Urinary bladder (tissue), 4 donors: ENCODE measurements at places on chromosomes 7 and 10.

DNA sequence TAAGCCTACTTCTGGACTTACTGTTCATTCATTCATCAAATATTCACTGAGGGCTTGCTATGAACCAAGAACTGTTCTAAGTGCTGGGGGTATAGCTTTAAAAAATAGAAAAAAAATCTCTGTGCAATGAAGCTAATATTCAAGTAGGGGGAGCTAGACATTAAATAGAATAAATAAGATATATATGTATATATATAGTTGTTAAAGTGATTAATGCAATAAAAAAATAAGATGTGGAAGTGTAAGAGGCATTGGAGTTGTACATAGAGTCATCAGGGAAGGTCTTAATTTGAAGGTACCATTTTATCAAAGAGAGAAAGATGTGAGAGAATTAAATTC lies 181.2 kb upstream of the AGR3 start:
- DNase-seq = no peak

DNA sequence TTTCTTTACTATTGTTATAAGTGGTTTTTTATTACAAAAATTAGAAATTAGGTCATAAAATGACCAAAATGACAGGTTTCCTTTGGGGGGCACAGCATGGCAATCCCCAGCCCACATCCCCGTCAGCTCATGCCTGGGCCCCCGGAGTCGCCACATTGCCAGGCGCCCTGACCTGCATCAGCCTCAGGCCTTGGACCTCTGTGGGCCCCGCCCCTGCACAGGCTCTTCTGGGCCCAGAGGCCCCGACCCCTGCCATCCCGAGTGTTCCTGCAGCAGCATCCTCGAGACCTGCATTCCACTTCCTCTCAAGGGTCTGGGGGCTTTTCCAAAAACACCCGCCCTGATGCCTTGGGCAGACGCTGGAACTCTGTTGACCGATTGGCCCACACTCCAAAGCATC lies 391.1 kb upstream of the MGMT start:
- DNase-seq = no peak

DNA sequence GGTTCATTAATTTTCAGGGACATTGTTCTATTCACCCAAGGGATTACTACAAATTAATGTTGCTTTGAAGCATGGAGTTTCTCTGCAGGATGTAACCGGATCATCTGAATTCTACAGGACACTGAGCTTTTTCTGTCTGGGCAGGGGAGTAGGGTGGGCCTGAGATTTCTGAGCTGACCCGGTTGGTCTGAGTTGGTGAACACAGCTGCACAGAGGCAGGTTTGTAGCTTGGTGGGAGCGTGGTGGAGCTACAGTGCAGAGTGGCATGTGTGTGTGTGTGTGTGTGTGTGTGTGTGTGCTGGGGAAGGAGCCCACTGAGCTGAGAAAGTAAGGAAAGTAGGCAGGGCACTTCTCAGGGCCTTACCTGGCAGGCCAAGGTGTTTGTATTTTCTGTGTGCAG lies 62.6 kb downstream of the SH2D4B start:
- no peak for DNase-seq

DNA sequence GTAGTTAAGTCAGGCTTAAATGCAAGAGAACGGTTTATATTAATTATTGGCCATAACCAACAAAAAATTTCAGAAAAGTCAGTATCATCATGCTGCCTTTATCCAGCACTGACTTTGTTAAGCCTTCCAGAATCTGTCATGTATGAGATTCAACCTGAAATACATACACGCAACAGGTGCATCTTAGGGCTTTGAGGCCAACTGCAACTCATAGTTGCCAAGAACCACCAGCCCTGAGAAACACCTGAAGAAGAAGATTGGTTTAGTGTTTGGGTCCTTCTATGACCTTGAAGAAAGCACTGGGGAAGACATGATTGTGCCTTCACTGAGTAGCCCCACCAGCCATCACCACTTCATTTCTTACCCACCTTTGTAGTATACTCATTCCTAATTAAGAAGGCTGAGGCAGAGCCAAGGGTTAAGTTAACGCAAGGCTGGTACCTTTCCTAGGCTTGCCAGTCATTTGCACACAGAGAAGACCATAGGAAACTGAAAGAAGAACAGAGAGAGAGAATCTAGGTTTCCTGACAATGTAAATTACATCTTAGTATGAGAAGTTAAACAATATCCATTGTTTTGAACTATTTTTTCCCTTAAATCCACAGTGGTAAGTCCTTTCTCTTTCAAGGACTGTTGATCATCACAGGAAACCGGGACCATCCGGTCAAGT lies 200.1 kb upstream of the PRKCQ start:
- no peak for DNase-seq

- DNase-seq = no peak
Observed at GRCh38 chr7:115654384-115655214, 376.0 kb downstream of the TFEC start.

GRCh38 chr7:32222251-32222900 lies 152.2 kb upstream of the PDE1C start:
- no peak for DNase-seq

GRCh38 chr10:114516356-114516755 lies 112.1 kb upstream of the AFAP1L2 start:
- no peak for DNase-seq

DNA sequence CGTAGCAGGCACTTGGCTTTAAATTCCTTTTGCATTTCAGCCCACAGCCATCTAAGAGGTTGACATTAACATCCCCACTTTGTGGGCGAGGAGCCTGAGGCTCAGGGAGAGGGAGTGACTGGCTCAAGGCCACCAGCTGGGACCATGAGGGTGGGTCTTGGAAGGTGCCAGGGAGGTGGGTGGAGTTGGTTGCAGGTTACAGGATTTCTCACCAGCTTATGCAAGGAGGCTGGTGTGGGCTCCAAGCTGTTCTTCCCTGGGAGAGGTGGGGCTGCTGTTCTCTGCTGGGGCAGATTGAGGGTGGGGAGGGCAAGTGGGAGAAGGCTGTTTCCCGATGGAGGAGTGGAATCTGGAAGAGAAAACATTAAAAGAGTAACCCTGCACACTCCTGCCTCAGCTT lies 14.1 kb upstream of the C10orf95 start:
- DNase-seq = no peak

- no peak for DNase-seq
Observed at GRCh38 chr10:72251635-72252034, 22.1 kb upstream of the DDIT4 start.

DNA sequence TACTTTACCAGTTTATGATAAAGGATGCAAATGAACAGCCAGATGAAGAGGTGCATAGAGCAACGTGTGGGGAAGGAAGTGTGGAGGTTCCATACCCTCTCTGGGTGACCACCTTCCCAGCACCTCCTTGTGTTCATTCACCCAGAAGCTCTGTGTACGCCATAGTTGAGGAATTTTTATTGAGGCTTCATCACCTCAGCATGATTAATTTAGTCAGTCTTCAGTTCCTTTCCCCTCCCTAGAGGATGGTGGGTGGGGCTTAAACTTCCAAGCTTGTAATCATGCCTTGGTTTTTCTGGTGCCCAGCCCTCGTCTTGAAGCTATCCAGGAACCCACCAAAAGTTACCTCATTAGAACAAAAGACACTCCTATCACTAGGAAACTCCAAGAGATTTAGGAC lies 162.7 kb downstream of the PLCE1 start:
- no peak for DNase-seq

DNA sequence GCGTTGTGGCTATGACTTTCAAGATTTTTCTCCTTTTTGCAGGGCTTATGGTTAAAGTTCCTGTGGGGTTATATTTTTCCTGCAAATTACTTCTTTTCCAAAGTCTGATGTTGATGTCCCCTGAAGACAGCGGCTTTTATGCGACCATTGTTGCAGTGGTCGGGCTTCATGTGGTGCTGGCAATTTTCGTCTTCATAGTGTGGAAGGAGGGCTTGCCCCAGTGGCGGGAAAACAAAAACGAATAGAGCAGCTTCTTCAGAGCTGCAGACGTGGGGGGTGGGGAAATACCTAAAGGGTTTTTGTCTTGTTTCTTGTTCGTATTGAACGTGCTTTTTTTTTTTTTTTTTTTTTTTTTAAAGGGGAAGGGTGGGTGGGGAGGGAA lies 53.8 kb downstream of the MCMBP start:
- no peak for DNase-seq

DNA sequence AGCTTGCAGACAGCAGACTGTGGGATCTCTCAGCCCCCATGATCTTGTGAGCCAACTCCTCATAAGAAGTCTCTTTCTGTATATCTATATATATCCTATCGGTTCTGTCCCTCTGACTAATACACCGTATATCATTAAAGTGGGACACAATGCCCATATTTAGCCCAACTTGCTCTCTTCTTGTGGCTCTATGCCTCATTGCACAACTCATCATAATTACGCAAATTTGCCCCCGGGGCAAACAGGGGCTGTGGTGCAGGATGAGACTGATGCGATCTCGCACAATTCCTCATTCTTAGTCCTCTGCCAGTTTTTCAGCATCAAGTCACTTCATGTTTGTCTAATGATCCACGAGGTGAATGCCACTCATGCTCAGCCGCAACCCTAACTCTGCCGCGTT lies 183.2 kb downstream of the PRPF18 start:
- DNase-seq = no peak

GRCh38 chr7:38535073-38535472 lies 96.1 kb downstream of the AMPH start:
- no peak for DNase-seq

- no peak for DNase-seq
Observed at GRCh38 chr10:122207596-122207995, 63.5 kb upstream of the BTBD16 start.

DNA sequence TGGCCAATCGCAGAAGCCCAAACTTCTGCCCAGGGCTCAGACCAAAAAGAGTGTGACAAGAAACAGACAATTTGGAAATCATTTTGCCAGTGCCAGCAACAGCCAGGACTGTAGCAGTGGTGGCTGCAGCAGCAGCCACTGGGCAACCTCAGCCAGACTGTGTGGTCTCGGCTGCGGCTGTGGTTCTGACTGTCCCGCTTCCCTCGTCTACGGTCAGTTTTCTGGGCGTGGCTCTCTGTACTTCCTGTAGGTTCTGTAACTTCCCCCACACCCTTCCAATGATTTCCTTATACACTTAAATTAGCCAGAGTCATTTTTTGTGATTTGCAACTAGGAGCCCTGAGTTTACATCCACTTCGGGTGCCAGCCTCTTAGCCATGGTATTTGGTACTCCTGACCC lies 39.9 kb downstream of the CYTH3 start:
- DNase-seq = no peak

DNA sequence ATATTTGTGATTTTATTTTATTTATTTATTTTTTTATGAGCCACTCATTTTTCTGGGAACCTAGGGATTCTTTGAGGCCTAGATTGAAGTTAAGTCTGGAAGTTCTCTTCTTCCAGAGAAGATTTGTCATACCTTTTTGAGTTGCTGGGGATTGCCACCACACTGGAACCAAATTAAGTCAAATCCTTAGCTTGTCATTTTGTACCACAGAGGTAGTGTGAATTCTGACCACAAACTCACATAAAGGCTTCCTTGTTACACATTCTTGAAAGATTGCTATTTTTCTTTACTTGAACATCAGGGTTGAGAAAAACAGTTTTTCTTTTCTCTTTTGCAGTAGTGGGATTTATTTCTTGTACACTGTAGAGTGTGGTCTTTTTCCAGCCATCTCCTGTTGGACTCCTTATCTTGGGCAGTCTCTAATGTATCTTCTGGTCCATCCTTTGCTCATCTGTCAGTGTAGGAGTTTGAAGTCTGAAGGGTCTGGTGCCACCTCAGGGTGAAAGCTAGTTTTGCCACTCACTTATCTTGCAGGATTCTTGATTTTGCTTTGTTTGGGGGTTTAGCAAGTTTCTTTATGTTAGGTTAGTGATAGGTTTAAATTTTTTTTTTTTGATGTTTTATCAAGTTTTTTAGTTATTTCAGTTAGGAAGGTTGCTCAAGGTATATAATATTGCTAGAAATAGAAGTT lies 24.8 kb downstream of the PCBD1 start:
- no peak for DNase-seq

- no peak for DNase-seq
Observed at GRCh38 chr10:688312-689120, 952 bp downstream of the DIP2C start.

- DNase-seq = no peak
Observed at GRCh38 chr7:97982647-97983046, 7.3 kb downstream of the OCM2 start.

DNA sequence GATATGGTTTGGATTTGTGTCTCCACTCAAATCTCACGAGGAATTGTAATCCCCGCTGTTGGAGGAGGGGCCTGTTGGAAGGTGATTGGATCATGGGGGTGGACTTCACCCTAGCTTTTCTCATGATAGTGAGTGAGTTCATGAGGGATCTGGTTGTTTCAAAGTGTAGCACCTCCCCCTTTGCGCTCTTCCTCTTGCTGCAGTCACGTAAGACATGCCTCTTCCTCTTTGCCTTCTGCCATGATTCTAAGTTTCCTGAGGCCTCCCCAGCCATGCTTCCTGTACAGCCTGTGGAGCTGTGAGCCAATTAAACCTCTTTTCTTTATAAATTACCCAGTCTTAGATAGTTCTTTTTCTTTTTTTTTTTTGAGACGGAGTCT lies 17.1 kb downstream of the CDNF start:
- DNase-seq = no peak

GRCh38 chr7:128917122-128917521 lies 6.6 kb upstream of the KCP start:
- DNase-seq = no peak

DNA sequence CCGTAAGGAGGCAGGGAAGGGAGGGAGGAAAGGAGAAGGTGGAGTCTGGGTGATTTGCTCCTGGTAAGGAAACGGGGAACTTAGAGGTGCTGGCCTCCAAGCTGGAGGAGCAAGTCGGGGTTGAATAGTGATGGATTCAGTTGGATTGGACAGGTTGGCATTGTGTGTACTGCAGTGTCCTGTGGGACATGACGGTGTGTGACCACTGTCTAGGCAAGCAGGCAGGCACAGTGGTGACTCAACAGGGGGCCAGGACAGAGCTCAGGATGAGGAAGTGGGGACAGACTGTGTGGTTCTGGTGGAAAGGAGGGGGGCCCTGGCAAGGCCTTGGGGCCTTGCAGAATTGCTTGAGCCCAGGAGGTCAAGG lies 48.8 kb downstream of the COL26A1 start:
- DNase-seq = no peak

GRCh38 chr7:2941216-2941859 lies 97.2 kb upstream of the GNA12 start:
- no peak for DNase-seq

DNA sequence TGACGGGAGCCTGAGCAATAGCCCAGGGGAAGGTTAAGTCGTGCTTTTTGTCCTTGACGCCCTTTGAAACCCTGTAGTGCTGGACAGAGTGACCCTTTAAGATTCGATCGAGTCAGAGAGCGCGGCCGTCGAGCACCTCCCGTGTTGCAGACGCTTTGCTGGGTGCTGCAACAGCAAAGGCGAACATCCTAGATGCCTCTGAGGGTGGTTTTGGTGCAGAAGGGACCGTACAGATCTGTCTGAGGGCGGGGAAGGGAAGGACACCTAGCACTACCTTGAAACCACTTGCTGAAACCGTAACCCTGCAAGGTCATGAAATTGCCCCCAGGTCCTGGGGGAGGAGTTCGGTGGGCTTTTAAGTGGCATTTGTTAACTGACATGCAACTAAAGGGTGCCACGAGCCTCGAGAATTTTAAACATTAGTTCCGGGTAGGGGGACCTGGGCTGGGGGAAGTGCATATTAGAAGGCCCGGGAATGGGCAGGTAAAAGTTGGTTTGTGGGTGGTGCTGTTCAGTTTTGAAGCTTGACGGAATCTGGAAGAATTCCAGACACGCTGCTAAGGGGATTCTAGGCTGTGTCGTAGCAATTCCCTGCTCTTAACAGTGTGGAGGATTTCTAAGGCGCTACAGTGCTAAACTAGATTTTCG lies 786 bp downstream of the ATP5F1C start:
- DNase-seq = no peak
